ENCODE measurements at places on chromosomes 13 and 19.
A peak's percentile ranks its signal among the peaks of the same experiment; 100 is the strongest.

- peak; percentile 51 for DNase-seq
Measured at GRCh38 chr13:109781384-109782065, 4.9 kb downstream of the IRS2 start.

- DNase-seq: peak; percentile 32
Measured at GRCh38 chr19:55304279-55304978, 20.6 kb downstream of the BRSK1 start.

GRCh38 chr13:42549552-42549936, 24.4 kb upstream of the TNFSF11 start:
- DNase-seq: no peak

DNA sequence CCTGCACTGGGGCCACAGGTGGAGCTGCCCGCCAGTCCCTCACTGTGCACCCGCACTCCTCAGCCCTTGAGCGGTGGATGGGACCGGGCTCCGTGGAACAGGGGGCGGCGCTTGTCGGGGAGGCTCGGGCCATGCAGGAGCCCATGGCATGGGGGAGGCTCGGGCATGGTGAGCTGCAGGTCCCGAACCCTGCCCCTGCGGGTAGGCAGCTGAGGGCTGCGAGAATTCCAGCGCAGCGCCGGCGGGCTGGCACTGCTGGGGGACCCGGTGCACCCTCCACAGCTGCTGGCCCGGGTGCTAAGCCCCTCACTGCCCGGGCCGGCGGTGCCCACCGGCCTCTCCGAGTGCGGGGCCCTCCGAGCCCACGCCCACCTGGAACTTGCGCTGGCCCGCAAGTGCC, 877.5 kb upstream of the PCDH9 start:
- DNase-seq: no peak

- DNase-seq: no peak
Measured at GRCh38 chr13:93224535-93224934, 2.1 kb upstream of the GPC6 start.

GRCh38 chr19:51111606-51112005, 3.4 kb upstream of the CTU1 start:
- DNase-seq: no peak

DNA sequence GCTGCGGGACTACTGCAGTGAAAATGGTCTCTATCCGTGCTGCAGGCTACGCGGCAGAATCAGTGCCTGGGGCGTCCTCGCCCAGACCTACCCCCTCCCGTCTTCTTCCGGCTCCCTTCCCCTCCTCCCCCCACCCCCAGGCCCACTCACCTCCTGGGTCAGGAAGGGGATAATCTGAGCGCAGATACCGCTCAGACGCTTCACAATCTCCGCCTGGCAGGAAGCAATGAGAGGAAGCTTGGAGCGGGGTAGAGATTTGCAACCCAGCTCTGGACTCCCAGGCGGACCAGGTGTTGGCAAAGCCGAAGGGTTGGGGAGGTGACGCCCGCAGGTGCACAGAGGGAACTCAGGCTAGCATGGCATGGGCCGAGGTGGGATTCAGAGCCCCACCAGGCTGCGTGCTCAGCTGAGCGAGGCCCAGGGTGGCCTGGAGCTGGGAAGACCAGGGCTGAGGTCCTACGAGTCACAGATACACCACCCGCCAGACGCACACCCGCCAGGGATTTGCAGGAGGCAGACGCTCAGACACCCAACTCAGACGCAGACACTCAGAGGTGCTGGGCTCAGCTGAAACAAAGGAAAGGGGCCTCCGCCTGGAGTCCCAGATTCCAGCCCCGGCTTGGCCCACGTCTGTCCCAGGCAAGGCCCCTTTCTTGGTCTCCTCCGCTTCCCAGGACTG, 4.1 kb downstream of the TLE2 start:
- DNase-seq: peak; percentile 46

DNA sequence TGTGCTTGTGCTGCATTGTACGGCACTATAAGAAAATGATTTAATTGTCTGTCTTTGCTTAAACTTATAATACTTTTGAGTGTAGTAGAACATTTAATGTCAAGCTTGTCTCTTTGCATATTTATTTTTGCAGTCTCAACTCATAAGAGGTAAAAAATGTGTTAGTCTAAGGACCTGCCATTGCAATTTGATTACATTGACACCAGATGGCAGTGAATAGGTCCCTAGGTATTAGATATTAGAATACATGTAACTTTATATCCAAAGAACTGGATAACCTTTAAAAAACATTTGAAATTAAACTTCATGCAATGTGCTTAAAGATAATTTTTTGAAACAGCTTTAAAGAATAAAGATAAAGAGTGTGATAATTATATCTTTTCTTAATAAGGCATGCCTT, 1421.3 kb downstream of the OLFM4 start:
- no peak for DNase-seq

GRCh38 chr13:45374917-45375316, 33.9 kb upstream of the TPT1 start:
- DNase-seq: no peak

GRCh38 chr19:56919308-56919995, 78.9 kb upstream of the PEG3 start:
- DNase-seq: no peak

GRCh38 chr13:49539313-49539712, 43.6 kb downstream of the PHF11 start:
- DNase-seq: no peak

DNA sequence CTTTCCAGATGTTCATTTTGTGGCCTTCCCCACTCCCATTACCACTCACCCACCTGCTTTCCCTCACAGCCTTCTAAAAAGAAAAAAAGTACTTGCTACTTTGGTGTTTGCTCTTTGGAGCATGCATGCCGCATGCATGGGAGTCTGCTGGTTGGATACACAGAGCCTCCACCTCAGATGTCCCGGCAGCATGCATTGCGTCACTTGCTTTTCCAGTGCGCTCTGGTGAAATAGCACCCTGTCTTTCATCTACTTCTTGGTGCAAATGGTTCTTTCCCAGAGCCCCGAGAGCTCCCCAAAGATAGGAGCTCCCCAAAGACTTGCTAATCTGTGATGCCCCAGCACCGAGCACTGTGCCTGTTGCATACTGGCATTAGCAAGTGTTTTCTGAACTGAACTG, 333.2 kb upstream of the ZNF507 start:
- DNase-seq: no peak

DNA sequence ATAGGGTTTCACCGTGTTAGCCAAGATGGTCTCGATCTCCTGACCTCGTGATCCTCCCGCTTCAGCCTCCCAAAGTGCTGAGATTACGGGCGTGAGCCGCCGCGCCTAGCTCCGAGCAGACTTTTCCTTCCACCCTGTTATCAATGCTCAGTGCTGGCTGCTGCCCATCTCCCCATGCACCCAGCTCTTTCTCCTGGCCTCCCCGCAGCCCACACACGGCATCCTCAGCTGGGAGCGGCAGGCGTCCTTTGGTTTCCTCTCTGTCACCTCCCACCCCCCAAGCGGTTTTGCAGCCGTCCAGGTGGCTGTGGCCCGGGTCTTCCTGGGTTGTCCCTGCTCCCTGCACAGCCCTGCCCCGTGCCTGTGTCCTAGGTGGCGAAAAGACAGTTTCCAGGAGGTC, 12.1 kb downstream of the PRR22 start:
- no peak for DNase-seq

DNA sequence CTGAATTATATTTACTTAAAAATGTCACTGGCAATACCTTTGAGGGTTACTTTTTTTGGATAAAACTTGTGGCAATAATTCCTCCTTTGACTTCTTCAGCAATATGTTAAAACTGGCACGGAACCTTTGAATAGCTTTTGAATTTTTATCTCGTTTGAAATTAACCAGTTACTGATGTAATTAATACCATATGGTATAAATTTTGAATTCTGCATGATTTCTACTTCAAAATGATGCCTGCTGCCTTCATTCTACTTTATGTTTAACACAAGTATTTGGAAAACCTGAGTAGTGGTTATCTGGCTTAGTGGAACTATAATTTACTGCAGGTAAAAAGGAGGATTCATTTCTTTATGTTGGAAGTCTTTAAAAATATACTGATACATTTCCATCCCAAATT, 85.3 kb downstream of the LRCH1 start:
- DNase-seq: no peak

- no peak for DNase-seq
Measured at GRCh38 chr13:93180356-93180969, 46.1 kb upstream of the GPC6 start.

- no peak for DNase-seq
Measured at GRCh38 chr13:44350775-44351504, 22.7 kb upstream of the SERP2 start.

- DNase-seq: no peak
Measured at GRCh38 chr19:17296273-17296672, 7.0 kb downstream of the ABHD8 start.

- no peak for DNase-seq
Measured at GRCh38 chr13:112959701-112960542, 9.1 kb upstream of the MCF2L start.

- DNase-seq: no peak
Measured at GRCh38 chr19:46823049-46823448, 27.6 kb downstream of the AP2S1 start.

DNA sequence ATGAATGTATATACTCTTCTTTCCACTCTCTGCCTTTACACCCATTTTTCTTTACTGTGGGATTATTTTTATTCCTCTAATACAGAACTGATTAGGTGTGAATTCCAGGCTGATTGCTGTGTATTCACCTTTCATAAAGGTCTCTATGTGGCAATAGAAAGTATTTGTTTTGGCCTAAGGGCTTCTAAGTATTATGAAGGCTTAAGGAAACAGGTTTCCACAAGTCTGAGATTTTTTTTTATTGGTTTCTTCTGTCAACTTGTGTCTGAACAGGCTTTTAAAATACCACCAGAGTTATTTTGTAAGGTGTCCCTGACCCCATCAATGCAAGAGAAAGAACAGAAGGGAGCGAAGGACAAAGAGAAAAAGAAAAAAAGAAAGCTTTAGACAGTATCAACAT, 1102.0 kb upstream of the SPRY2 start:
- no peak for DNase-seq

DNA sequence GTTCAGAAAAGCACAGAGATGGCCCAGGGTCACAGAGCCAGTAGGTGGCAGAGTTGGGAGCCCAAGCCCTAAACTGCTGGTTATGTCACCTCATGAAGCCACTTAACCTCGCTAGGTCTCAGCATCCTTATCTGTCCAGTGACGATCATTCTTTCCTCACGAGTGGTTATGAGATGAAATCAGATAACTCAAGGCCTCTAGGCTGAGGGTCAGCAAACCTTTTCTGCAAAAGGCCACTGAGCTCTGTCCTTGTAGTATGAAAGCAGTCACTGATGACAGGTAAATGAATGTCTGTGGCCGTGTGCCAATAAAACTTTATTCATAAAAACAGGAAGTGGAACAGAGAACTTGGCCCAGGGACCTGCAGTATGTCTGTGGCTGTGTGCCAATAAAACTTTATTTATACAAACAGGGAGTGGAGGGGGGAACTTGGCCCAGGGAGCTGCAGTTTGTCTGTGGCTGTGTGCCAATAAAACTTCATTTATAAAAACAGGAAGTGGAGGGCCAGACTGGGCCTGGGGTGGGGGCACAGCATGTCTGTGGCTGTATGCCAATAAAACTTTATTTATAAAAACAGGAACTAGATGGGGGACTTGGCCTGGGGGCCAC, 71.2 kb downstream of the GNG7 start:
- no peak for DNase-seq

DNA sequence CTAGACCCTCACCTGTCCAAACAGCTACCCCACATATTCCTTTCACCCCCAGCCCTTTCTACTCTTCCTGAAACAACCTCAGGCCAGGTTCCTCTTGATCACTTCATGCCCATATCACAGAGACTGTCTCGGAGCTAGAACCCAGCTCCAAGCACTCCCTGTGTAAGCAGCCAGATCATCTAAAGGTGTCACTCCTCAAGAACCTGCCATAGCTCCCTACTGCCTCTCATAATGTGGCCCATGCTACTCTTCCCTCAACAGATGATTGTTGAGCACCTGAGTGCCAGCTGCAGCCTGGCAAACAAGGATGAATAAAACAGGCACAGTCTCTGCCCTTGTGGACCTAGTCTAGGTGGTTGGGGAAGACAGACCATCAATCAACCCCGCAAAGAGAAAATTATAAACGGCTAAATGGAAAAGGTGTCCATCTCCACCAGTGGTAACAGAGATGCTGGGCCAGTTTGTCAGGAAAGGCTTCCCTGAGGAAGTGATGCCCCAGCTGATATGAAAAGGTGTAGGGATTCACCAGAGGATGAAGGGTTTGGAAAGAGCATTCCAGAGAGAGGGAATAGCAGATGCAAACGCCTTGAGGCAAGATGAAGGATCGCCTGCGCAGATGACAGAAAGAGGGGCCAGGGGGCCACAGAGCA, 8.3 kb downstream of the EPS15L1 start:
- no peak for DNase-seq

- no peak for DNase-seq
Measured at GRCh38 chr19:42919757-42920079, 2.0 kb upstream of the PSG6 start.

DNA sequence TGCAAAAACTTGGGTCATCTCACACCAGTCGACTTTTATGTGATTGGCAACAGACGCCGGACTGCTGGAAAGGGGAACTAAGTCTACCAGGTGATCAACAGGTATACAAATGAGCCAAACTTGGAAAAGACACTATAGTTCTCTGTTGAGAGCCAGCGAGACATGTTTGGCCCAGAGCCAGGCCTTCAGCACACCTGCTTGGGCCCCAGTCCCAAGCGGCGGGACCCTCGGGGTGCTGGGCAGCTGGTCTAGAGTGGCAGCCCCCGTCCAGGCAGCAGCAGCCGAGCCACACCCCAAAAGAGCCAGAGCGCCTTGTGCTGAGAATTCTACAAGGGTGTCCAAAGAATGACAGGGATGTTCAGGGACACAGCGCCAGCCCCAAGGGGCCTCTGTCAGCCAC, 28.0 kb downstream of the NAXD start:
- no peak for DNase-seq

DNA sequence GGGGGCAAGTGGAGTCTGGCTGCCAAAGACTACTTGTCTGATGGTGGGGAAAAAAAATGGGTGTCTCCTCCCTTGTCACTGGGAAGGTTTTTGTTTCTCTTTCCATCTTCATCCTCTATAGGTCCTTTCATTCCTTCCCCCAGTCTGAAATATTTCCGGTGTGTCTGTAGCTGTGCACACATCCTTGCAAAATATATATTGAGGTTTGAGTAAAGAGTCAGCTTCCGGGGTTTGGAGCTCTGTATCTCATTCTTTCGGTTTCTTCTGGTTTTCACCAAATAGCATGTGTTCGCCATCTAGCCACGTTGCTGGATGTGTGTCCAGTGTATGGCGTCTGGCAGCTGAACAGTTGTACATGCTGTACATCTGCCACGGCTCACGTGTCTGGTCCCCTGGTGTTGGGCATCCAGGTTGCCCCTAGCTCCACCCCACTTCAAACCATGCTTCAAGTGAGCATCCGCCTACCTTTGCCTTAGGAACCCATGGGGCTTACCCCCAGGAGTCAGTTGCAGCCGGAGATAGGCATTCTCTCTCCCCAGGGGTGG, 142.2 kb downstream of the SIPA1L3 start:
- DNase-seq: no peak

- no peak for DNase-seq
Measured at GRCh38 chr13:104485571-104485970, 1419.4 kb upstream of the SLC10A2 start.

DNA sequence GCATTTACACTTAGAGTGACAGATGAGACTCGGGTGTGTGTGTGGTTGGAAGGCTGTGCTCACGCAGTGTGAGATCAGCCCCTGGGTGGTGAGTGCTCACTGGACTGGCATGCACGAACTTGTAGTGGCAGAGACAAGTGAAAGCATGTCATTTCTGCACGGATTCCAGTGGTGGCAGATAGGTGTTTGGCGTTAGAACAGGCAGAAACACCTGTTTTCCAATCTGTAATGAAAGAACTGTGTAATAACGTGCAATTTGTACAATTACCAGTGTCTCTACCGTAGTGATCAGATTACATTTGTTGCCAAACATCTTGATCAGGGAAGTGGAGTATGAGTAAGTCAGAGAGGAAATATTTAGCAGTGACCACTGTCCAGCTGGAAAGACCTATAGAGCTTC, 8.2 kb downstream of the LAMP1 start:
- no peak for DNase-seq
